Activated gamma-delta T cell treated with Interleukin-2 at 50 U/mL for 16 hours (primary cell): ENCODE measurements at places on chromosomes 13 and 19.

- DNase-seq, result no peak
These were observed 214.7 kb downstream of the SLITRK1 start for GRCh38 chr13:83667606-83668005.

DNA sequence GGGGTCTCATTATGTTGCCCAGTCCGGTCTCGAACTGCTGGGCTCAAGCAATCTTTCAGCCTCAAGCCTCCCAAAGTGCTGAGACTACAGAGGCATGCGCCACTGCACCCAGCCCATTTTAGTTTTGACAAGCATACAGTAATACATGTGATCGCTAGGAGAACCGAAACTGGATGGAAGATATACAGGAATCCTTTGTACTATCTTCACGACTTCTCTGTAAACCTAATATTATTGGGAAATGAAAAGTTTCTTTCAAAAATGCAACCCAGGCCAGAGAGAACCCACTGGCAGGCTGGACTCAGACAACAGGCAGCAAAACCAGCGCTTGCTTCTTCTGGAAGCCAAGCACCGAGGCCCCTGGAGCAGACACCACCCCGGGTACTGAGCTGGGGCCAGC is 9.4 kb downstream of the C19orf12 start:
- DNase-seq, result no peak

DNA sequence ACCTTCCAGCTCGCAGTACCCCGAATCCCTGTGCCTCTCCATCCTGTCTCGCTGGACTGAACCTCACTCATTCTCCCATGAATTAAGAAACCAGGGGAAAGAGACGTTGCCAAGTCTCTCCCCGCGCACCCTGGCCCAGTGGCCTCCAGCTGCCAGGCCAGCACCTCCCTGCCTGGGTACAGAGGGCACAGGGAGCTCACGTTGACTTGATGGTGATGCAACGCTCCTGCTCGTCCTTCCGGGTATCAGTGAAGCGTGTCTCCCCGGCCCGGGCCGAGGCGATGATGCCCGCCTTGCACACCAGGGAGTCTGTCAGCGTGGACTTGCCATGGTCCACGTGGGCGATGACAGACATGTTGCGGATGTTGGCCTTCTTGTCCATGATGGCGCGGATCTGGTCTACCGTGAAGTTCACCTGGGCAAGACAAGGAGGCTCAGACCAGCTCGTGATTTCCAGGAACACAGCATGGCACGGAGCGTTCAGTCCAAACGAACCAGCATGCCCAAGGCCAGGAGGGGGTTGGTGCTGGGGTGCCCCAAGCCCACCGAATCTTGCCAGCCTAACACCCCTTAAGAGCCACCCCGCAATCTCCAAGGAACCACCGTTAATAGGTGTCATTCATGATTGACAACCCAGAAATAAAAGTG is 1.2 kb downstream of the EEF2 start:
- DNase-seq, result no peak

DNA sequence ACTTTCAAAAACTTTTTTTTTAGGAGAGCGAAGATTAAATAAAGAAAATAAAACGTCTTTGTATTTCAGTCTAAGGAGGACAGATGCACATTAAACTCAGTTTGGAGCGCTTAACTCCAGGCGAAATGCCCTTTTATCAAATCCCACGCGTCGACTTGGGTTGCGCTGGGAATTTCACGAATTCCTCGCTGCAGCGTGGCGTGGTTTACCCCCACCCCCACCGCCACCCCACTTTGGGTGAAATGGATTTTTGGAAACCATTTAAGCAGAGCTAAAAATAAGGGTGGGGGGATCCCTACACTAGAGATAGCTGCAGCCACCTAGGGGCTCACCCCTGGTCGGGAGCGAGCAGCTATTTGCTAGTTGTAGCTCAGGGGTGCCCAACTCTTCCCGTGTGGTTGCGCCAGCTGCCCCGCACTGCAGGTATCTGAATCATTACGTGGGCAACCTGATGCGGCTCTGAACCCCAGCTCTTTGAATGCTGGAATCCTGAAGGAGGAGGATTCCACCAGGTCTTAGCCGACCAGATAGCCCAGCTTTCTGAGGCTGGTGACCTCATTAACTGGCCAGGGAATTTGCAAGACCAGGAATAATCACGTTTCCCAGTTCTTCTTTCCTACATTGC is 6.5 kb upstream of the TSHZ3 start:
- DNase-seq, result no peak

DNA sequence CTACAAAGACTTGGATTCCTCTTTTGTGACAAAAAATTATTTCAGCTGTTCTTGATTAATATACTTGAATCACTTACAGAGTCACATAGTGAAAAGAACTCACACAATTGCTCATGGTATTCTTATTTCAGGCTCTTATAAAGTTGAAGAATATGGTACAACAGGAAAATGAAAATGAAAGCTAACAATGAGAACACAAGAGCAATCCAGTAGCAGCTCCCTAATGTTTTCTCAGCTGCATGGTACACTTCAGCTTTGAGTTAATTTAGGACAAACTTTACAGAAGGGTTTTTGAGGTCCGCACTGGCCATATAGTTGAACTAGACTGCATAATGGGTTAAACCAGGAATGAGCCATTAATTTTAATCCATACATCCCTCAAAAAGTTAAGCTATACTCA is 1261.8 kb downstream of the SLITRK5 start:
- DNase-seq, result no peak

- DNase-seq, result no peak
These were observed 60.2 kb upstream of the CYSLTR2 start for GRCh38 chr13:48593536-48593935.

DNA sequence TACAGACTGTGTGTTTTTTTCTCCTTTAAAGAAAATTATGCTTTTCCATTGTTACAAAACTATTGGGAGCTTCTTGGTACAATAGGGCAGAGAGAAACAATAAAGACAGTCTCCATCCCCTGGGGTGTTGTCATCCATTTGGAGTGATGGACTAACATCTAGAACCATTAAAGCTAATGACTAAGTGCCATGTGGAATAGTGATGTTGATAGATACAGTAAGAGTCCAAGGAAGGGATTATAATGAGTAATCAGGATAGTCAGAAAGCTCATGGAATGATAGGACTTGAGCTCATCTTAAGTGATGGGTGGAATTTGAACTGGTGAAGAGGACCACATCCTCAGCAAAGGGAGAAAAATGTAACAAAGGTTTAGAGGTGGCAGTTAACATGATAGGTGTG is 24.1 kb upstream of the FRY start:
- no peak for DNase-seq

- DNase-seq, result no peak
These were observed 70.5 kb downstream of the IRS2 start for GRCh38 chr13:109715902-109716301.

DNA sequence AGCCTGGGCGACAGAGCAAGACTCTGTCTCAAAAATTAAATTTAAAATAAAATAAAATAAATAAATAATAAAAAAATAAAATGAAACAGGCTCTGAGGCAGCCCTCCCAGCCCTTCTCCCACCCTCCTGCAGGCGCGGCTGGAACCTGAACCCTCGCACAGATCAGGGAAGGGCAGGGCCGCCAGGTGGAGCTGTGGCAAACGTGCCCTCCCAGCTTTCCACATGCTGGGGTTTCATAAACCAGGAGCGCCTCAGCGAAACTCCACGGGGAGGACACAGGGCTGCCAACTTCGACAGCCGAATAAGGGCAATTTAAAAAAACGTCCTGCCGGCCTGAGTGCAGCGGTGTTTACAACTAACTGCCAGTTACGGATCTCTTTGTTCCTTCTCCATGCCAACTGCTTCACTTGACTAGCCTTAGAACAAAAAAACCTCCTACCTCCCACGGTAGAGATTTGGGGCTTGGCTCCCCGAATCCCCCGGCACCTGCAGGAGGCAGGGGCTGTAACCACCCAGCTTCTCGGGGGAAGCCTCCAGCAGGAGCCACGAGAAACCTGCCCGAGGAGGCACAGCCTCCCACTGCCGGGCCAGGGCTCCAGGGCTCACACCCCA is 15.9 kb downstream of the ZNF787 start:
- peak; percentile 43 for DNase-seq

DNA sequence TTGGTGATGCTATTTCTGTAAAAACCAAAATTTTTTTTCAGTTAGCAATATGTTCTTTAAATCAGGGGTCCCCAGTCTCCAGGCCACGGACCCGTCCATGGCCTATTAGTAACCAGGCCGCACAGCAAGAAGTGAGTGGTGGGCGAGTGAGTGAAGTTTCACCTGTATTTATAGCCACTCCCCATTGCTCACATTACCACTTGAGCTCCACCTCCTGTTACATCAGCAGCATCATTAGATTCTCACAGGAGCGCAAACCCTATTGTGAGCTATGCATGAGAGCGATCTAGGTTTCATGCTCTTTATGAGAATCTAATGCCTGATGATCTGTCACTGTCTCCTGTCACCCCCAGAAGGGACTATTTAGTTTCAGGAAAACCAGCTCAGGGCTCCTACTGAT is 58.9 kb upstream of the SLC7A1 start:
- DNase-seq, result no peak

DNA sequence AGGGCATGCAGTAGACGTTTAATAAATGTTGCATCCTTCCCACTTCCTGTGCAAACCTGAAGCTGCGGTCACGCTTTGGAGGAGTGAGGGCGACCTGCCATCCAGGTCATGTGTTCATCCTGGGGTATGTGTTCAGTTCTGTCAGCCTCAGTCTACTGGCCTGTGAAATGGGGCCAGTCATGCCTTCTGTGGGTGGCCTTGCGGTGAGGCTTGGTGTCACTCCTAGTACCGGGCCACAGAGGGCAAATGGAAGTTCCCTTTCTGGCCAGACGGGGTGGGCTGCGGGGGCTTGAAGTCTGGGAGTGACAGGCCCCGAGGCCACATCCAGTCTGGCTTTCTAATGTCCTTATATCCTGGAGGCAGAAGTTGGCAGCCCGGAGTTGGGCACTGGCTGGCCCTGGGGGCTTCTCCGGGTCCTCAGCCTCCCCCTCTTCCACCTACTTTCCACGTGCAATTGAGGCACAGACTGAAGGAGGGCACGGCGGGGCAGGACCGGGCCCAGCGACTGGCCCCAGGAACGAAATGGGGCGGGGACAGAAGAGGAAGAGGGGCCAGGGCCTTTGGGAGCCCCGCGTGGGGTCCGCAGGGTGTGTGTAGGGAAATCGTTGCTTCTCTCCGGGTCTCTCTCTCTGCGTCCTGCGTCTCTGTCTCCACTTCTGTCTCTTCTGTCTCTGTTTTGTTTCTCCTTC is 11.1 kb downstream of the PDE4A start:
- peak; percentile 42 for DNase-seq
